Stimulated activated CD8-positive, alpha-beta memory T cell treated with anti-CD3 and anti-CD28 coated beads, Interleukin-2, amount 100 ng/mL, for 1 hour (primary cell): ENCODE measurements at places on chromosomes 2 and 18.
A peak's percentile ranks its signal among the peaks of the same experiment; 100 is the strongest.

GRCh38 chr18:23690505-23691068, 1.3 kb downstream of the LAMA3 start:
- no peak for DNase-seq

DNA sequence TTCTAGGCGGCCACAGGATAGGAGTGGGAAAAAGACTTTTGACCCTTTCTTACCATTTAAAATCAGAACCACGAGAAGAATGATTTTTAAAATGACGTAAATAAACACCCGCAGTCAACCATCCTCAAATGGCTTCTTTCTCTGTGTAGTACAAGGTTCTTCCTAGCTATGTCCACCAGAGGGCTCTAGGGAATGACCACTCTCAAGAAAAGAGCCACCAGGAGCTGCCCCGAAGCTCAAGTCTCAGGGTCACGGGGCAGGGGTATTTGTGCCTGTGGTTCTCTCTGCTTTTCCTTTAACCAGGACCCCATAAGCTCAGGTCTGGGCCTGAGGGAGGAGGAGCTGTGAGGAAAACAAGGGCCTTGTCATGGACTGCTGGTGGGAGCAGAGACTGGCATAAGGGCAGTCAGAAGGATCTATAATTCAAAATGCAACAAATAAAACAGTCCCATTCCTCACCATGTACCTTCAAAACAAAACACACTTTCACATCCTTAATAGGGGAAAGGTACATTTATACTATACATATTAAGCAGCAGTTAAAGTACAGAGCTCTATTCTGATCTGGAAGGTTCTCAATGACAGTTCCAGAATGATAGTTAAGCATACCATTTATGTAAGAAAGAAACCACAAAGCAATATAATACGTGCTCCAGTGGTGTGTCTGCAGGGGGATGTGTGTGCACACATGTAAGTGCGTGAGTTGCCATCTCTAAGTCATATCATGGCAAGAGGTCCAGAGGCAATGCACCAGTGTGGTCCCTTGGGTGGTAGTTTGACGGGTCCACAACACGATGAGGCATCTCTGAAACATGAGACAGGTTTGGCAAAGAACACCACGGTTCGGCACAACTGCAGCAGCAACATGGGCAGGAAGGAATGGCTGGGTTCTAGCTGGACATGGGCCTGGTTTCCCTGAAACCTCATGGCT, 18.6 kb downstream of the LYPD1 start:
- no peak for DNase-seq

DNA sequence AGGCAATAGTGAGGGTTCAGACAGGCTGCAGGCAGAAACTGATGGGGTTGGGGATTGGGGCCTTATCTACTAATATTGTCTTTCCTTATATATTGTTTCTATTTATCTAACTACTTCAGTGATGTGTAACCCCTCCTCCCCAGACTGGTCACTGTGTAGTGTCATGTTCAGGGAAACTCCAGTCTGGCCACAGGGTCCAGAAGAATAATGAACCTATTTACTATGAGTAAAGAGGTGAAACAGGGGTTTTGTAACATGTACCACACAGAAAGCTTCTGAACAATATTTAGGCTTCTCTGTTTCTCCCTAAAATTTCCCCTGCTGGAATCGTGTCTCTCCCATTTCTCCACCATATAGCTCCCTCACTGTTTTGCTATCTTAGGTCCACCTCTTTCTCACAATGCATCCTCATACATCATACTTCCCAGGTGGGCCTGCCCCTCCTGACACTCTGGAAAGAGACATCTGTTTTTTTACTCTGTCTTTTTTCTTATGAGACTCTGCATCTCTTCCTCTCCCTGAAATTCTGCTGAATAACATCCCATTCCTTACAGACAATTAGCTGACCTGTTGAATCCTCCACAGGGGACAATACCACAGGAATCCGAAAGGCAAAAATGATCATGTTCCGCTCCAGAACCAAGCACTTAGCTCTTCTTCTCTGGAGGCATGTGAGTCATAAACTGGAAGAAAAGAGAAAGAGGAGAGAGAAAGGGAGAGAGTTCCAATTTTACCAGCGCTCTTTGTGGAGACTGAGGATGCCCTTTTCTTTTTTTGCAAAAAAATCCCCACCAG, 154.8 kb downstream of the ZEB2 start:
- DNase-seq: no peak

- DNase-seq: no peak
Measured at GRCh38 chr2:188787658-188788240, 186.4 kb upstream of the COL3A1 start.

DNA sequence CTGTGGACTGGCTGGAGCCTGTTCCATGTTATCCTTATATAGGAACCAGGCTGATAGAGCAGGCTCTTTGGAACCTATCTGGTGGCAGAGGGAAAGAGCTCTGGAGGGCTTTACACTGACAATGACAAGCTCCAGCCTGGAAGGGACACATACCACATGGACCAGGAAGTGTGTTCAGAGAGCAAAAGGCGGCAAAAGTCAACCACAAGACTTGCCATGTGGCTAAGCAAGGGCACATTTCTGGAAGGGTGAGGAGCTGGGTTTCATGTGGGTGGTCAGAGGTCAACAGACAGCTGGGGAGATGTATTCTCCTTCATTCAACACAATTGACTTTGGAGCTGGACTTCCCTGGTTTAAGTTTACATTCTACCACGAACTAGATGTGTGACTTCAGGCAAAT, 325.2 kb downstream of the DYSF start:
- no peak for DNase-seq

DNA sequence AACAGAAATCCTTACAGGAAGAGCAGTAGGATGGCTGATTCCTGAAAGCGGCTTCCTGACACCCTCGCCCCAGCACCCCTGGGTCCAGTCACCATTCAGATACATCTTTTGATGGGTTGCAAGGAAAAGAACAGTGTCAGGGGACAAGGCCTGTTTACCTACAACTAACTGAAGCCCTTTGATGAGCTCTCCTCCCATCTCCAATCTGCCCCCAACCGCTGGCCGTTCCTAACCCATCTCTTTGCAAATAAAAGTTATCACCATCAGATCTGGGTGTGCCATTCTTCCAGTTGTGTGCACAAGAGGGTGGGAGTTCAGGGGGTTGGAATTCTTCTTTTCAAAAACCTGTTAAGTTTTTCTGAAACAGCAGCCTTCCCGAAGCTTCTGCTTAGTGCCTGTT, 48.9 kb downstream of the ARL4C start:
- DNase-seq: no peak

- DNase-seq: no peak
Measured at GRCh38 chr18:77143196-77143595, 10.6 kb upstream of the MBP start.

DNA sequence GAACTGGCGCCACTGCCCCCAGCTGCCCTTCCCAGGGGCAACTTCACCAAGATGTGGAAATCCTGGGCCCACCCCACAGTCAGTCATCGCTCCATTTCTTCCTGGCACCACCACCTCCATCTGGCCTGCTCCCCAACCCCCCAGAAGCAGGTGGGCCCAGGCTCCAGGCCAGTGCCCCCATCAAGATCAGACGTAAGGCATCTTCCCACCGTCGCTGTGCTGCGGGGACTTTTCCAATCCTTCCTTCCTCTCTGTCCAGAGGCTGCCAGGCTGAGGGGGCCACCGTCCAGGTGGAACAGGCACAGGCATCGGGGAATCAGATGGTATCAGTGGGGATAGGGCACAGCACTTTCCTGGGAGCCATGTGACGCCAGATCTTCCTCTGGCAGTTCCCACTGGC, 8.1 kb downstream of the PRLH start:
- DNase-seq: no peak

DNA sequence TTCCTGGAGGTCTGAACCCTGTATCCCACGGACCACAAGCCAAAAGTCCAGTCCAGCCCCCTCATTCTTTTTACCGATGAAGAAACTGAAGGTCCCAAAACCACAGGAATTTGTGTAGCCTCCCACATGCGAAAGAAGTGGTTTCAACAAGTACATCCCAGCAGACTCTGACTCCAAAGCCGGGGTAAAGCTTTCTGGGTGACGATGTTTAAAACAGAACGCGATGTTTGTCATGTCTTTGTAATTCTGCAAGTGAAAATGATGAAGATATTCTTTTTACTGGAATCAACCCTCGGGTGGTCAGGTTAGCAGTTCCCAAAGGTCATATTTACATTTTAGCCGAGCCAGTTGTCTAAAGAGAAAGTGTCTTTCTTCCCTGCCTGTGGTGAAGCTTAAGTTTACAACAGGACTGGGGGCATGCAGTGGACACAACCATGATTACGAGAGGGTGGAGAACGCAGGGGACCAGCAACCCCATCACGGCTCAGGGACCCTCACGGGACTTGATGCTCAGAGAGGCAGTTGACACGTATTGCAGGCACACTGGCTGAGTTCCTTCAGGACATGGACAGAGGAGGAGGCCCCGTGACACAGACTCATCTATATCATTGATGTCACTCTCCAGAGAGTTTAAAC, 17.8 kb upstream of the TMEM131 start:
- DNase-seq: no peak

DNA sequence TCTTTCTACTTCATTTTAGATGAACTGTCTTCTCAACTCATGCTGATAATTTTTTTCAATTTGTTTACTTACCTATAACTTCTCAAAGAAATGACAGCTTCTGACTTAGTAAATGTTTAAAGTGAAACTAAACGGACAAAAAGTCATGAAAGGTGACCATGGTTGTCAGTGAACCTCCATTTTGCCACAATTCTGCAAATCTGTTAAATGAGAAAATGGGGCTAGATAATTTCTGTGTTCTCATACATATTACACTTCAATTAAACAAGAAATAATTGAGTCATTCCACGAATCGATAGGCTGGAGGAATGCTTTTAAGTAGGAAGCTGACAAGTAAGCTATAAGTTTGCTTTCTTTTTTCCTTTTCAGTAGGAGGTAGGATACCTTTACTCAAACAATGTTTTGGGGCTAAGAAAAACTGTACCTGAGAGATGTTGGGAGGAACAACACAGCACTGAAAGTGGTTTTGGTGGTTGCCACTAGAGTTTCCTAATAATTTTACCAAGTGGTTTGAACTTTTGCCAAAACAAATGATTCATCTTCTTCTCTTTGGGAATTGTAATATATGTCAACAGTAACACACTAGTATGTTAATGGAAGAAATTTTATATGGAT, 17.1 kb downstream of the DYNAP start:
- DNase-seq: no peak

DNA sequence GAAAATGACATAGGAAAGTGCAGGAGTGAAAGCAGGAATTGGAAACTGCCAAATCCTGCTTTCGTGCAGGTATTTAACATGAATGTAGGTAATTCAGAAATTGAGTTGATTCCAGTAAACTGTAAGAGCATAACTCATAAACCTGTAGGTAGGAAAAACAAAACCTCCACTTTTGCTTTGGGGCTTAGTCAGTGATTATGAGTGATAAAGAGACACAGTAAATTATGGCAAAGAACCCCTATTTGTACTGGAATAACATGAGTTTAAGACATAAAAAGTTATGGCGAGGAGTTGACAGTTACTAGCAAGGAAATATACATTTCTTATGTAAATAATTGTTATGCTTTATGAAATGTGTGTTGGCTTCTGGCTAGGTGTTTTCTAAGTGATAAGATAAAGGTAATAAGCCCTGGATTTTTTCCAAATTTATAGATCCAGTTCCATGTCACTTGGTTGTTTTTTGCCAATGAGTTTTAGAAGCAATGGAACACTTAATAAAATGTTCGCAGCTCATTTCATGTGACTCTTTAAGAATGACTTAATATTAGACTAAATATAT, 17.3 kb downstream of the MAP3K20 start:
- DNase-seq: no peak

DNA sequence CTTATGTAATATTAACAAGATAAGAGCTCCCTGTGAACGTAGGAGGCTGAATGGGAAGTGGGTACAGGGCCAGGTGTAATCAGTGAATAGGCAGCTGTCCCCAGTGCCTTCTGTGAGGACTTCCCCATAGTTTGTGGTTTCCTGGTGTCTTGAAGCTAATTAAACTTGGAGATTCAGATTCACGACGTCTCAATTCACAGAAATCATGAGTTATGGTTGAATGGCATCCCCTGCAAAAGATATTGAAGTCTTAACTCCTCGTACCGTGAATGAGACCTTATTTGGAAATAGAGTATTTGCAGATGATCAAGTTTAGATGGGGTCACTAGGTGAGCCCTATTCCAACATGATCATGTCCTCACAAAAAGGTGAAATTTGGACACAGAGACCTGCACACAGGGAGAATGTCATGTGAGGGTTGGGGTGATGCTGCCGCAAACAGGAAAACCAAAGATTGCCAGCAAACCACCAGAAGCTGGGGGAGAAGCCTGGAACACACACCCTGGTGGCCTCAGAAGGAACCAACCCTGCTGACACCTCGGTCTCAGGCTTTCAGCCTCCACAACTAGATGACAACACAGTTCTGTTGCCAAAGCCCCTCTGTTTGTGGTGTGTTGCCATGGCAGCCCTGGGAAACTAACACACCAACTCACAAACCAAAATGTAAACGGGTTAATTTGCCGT, 13.2 kb downstream of the ARL4C start:
- peak; percentile 68 for DNase-seq

GRCh38 chr18:71001597-71001996, 712.8 kb downstream of the SOCS6 start:
- DNase-seq: no peak

DNA sequence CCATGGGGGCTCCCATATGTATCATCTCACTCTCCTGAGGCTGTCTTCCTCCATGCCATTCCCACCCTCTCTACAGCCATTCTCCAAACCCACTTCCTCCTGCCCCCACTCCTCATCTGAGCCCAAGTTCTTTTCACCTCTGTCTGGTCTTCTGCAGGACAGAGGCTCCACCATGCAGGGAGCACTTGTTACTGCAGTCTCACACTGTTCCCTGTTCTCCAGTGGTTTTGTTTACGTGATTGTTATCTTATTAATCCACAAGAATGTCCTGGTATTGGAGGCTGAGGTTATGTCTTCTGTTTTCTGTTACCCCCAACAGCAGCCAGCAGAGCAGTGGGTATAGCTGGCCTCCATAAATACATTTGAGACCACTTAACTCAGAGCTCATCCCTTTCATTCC, 51.4 kb downstream of the PAX8 start:
- no peak for DNase-seq

DNA sequence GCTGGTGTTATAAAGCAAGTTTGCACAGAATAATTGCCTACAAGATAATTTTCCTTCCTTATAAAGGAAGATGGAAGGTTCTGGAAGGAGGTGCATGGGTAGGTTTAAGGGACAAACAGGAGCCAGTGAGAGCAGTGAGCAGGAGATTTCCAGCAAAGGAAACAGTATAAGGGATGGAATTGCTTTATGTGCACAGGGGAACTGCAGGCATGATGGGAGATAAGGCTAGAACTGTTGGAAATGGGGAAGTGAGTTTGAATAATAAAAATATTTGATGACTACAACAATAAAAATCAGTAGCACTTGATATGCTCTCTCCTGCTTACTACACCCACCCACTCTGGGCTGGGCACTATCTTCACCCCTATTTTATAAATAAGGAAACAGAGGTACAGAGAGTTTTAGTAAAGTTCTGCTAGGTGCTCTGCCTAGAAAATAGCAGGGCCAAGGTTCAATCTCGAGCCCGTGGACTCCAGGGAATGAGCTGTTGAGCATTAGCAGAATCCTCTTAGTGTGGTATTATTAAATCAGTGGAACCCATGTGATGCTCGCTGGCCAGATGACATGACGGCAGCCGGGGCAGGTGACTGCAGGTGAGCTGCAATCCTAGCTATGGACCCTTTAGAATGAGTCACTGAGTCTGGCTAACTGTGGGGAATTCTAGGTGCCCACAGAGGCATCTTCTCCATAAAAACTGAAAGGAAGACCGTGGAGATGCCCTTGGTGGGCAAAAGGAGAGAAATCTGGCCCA, 302.5 kb downstream of the PIEZO2 start:
- DNase-seq: no peak

GRCh38 chr2:231928481-231928880, 2.3 kb upstream of the NPPC start:
- DNase-seq: no peak
